Left colon (tissue), 2 donors: ENCODE measurements at places on chromosomes 3 and 15. TPM values are rescaled to one million over a fixed set of nuclear protein-coding genes. Genes with fewer than 3 reads are reported as not detected.

The ZBTB47 gene
- total RNA-seq, result 5.7 TPM

The MED12L gene
- total RNA-seq, result 0.37 TPM

DNA sequence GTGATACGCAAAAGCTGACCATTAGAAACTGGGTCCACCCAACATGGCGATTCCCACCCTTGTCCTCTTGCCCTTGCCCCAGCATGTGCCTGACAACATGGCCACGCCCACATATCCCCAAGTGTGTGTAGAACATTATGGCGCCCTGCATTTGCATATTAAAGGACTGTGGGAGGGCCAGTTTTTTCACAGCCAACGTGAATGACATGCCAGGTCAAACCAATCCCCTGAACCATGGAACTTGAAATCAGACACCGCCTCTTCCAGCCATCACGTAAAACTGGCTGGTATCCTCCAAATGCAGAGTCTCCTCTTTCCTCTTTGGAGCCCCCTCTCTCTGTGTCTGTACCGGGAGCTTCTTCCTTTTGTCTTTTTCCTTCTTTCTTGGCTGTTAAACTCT, 156.7 kb upstream of the EPHA6 start:
- no peak for DNase-seq

GRCh38 chr3:43171748-43172147, 65.9 kb upstream of the POMGNT2 start:
- no peak for DNase-seq

- no peak for DNase-seq
Observed at GRCh38 chr3:43400781-43401730, 114.7 kb downstream of the SNRK start.
